DMS153 (cell line): ENCODE measurements at places on chromosomes 16 and 17.

GRCh38 chr16:2486645-2487516 is 12.0 kb downstream of the TBC1D24 start:
- no peak for DNase-seq

- DNase-seq, result peak; percentile 42
These were observed 94.6 kb downstream of the RGS9 start for GRCh38 chr17:65231662-65232335.

GRCh38 chr16:48524348-48525200 is 85.4 kb downstream of the N4BP1 start:
- DNase-seq, result no peak

DNA sequence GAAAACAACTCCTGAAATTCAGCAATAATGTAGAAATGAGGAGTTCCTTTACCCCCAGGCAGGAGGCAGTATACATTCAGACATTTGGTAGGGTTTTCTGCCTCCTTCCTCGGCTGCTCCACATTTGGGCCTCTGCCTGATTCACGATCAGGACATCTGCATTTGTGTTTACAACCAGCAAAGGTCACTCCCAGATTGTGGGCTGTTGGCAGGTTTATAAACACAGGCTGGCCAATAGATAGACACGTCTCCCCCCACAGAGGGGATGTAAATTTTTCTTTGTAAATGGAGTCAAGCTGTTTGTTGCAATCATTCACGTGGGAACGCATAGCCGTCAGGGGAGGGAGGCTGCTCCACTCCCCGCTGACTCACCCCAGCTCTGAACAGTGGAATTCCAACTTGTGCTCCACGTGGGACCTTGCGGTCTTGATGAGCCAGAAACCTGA is 252.1 kb upstream of the N4BP1 start:
- no peak for DNase-seq

GRCh38 chr16:88839745-88840599 is 16.8 kb downstream of the GALNS start:
- DNase-seq, result no peak

- no peak for DNase-seq
These were observed 115.5 kb upstream of the TBX2 start for GRCh38 chr17:61284174-61284573.

DNA sequence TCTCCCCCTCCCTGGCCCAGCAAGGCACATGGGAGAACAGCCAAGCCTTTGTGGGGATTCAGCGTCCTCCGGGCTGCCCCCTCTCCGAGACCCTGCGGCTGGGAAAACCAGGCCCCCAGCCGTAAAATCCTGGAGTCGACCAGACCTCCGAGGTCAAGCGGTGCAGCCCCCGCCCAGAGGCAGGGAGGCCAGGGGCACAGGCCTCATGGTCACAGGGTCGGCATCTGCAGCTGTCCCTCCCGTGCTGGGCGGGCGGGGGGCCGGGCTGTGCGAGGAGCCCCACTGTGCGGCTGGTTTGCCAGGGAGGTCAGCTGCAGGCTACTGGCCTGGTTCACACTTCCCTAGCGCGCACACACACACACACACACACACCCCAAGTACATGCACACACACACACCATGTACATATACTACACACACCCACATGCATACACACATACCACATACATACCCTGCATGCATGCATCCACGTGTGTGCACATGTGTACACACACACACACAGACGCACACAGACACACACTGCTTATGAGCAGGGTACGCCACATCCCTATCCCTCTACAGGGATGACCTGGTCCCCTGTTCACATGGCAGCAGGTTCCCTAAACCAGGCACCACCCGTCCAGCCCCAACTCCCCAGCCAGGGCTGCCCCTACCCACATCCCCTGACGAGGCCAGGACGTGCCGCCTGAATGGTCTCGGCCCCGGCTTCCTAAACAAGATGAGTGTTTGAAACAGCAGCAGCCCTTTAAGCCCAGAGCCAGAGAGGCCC is 108.9 kb upstream of the CIBAR2 start:
- DNase-seq, result no peak

DNA sequence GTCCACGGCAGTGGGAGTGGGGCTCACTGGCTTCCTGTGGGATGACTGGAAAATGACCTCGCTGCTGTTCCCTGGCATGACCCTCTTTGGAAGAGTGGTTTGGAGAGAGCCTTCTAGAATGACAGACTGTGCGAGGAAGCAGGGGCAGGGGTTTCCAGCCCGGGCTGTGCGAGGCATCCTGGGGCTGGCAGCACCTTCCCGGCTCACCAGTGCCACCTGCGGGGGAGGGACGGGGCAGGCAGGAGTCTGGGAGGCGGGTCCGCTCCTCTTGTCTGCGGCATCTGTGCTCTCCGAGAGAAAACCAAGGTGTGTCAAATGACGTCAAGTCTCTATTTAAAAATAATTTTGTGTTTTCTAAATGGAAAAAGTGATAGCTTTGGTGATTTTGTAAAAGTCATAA is 7.8 kb upstream of the RNF213 start:
- DNase-seq, result peak; percentile 69

DNA sequence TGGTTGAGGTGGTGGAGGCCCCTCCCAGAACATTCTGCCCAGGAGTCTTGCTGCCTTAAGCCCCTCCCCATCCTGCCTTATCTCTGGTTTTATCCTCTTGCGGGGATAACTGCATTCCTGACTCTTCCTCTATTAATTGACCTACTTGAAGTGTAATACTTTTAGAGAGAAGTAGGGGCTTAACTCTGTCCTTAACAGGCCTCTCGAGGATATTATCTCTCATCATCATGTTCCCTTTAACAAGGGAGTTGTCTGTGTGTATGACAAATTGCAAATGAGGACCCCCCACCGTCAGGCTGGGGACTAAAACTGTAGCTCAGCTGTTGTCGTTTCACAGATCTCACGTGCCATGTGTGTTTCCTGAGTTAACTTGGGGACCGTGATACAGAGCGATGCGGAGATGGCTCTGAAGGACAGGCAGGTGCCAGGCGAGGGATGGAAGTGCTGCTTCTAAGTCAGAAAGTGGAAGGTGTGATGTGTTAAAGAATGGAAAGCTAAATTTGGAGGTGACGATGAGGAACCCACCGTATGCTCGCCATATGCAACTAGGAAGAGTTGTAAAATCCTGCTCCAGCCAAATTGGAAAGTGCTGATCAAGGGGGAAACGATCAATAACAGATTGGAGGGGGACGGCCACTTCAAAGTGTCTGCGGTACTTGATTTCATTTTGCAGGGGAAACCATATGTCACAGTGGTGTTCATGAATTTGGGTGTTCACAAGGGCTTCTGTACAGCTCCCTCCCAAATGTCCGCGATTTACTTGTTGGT is 106.3 kb downstream of the RPTOR start:
- no peak for DNase-seq

DNA sequence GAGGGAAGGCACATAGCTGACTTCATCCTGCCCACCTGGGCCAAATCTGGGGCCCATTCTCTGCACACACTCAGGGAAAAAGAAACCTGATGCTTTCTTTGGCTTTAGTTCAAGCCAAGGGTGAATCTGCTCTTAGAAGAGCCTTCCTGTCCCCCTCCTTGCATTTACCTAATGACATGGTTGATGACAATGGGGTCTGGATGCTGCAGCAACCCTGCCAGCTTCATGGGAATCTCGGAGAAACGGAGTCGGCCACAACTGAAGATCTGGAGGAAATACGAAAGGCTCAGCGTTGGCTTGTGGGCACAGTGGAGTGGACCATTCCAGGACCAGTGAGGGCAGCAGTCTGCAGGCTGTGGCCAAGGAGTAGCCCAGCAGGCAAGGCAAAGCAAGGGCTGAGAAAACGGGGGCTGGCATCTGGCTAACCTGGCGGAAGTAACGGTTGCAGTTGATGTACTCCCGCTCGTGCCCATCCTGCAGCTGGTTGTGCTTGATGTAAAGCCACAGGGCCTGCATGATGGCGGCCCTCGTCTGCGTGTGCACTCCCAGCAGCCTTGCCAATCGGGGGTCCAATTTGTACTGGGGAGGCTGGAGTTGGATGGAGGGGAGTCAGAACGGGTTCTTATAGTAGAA is 6.4 kb upstream of the FTSJ3 start:
- DNase-seq, result no peak

DNA sequence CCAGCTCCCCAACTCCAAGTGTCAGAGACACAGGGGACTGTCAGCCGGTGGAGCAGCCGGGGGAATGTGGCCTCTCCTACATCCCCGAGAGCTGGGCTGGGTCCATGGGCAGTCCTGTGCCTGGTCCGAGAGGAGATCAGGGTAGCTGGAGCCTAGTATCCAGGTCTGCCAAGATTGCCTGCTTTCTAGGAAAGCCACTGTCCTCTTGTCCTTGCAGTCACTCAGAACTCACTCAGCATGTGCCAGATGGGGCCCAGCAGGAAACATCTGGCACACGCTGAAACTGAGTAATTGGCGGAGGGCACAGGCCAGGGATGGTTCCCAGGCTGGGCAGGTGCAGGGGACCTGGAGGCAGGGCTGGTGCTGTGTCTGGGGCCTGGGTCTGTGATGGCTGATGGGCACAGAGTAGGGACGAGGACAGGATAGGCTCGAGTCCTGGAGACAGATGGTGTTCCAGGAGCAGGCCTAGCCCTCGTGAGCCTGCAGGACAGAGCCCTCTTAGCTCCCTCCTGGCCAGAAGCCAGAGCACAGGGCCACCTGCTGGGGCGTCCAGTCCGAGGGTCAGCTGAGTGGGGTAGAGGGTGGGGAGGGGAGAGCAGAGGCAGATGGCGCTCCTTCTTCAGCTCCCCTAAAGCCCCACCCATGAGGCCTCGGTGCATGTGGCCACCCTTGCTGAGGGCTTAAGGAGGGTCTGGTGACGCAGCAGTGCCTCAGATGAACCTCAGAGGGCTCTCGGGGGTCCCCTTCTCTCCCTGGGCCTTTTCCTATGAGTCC is 31.1 kb downstream of the ADCY7 start:
- DNase-seq, result no peak

- peak; percentile 36 for DNase-seq
These were observed 41.5 kb downstream of the AIPL1 start for GRCh38 chr17:6393351-6393952.

DNA sequence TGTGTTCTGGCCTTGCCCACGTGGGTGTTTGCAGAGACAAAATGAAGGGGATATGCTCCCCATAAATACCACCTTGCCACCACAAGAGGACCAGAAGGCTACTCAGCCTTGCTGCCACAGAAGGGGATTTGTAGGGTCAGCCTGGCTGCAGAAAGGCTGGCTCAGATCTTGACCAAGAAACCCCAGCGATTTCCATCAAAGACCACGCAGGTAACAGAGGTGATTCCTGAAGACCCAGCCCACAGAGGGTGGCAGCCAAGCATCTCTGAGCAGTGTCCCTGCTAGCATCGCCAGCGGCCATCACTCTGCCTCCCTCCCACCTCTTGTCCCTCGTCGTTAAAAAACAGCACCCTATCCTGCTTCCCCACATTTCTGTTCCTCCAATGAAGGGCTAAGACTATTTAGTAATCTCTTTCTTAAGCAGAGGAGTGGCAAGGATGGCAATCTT is 54.9 kb downstream of the BEAN1 start:
- DNase-seq, result no peak

GRCh38 chr17:44205962-44206824 is 6.5 kb upstream of the ATXN7L3 start:
- DNase-seq, result no peak

GRCh38 chr16:46787909-46788308 is 39.8 kb upstream of the MYLK3 start:
- DNase-seq, result no peak

GRCh38 chr17:6914711-6915110 is 81.1 kb upstream of the ALOX12 start:
- no peak for DNase-seq

- no peak for DNase-seq
These were observed 82.3 kb downstream of the RTN4RL1 start for GRCh38 chr17:1942666-1943435.

GRCh38 chr16:67157106-67157748 is 2.5 kb downstream of the TRADD start:
- no peak for DNase-seq

- DNase-seq, result no peak
These were observed 37.9 kb downstream of the IRF8 start for GRCh38 chr16:85936816-85937215.

DNA sequence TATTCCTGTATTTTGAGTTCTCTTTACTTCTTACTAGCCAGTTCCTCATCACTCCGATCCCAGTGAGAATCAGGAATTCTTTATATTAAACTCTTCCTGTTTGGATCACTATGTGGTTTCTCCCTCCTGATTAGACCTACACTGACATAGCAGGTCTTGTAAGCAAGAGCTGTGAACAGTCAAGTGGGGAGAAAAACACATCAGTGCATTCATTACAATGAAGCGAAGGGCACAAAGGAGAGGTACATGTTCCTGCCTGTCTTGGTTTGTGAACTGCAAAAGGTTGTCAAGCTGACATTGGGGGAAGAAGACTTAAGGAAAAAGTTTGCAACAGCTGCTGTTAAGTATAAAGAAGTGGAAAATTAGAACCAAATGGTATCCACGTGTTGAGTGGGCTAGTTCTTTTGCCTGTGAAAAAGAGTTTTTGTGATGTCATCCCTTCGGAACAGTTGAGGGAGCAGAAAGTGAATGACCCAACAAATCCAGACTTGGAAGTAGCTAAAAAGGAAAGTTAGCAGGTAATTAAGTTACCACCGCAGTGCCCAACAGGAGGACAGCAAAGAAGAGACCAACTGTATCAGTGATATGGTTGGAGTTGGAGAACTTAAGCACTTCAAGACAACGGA is 23.0 kb upstream of the TRIM25 start:
- DNase-seq, result no peak

DNA sequence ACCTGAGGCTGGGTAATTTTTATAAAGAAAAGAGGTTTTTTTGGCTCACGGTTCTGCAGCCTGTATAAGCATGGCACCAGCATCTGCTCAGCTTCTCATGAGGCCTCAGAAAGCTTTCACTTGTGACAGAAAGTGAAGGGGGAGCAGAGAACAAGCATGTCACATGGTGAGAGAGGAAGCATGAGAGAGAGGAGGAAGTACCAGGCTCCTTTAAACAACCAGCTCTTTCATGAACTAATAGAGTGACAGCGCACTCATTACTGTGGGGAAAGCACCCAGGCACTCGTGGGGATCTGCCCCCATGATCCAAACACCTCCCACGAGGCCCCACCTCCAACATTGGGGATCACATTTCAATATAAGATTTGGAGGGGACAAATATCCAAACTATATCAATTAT is 86.8 kb downstream of the USP32 start:
- DNase-seq, result no peak

GRCh38 chr17:8762012-8762411 is 3.7 kb upstream of the SPDYE4 start:
- DNase-seq, result no peak

GRCh38 chr16:78894886-78895285 is 705.7 kb downstream of the MAF start:
- DNase-seq, result no peak

DNA sequence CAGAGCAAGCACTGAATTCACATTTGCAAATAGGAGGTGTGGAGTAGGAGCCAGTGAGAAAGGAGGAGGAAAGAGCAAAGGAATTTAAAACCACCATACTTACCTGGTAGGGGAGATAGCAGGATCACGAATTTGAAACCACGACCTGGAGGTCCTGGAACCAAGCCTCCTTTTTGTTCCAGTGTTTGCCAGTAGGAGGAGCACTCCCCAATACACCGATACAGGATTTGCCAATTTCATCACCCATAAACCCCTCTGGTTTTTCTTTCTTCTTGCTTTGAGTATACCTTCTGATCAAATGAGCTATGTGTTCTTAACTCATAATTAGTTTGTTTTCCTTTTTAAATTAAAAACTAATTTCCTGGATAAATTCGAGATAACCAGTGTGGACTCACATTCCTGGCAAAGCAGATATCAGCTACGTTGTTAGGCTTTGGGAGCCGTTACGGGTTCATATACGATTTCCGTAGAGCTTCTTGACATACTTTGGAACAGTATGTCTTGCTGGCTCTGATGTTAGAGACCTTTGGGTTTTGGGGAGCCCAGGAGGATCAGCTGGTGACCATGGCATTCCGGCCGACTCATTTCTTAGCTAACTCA is 22.7 kb downstream of the BCO1 start:
- DNase-seq, result no peak

- DNase-seq, result no peak
These were observed 89.6 kb downstream of the RBFOX1 start for GRCh38 chr16:7422036-7422888.
